ENCODE measurements at places on chromosomes 2 and 18.

GRCh38 chr2:210623506-210623905 lies 67.1 kb downstream of the CPS1 start:
- DNase-seq, result no peak

DNA sequence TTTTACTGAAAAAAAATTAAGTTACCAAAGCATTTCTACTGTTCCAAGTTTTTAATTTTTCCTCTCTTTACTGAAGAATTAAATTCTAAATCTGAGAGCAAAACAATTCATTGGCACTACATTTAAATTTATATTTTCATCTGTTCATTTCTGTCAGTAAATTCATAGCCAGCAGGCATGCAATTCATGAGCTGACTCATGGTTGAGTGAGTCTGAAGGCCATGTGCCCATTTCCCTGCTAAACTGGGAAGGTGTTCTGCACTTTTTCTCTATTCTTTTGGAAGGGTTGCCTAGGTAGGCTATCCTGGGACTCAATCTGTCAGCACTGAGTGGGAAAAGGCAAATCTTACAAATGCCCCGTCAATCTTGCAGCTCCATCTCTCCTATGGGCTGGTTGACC lies 88.7 kb downstream of the KLHL14 start:
- DNase-seq, result no peak

GRCh38 chr2:36554531-36554930 lies 43.4 kb downstream of the FEZ2 start:
- DNase-seq, result no peak

- DNase-seq, result no peak
Measured at GRCh38 chr2:200380091-200380561, 73.6 kb downstream of the SPATS2L start.

GRCh38 chr2:234292205-234292961 lies 204.5 kb downstream of the ARL4C start:
- DNase-seq, result no peak

GRCh38 chr2:7269106-7269643 lies 352.0 kb downstream of the RNF144A start:
- no peak for DNase-seq

DNA sequence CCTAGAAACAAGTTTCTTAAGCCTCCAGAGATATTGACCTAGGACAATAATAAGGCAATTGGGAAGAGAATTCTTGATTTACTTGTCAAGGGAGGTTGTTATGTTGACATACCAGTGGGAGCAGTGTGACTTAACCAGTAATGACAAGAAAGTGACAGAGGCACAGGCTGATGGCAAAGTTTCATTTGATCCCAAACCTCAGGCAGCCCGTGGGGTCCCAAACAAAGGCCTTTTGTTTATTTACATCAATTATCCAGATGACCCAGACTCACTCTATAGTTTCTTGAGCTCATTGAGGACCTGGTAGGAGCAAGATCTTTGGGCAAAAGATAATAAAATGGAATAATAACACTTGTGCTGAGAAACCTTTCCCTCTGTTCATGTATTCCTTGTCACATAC lies 336.8 kb downstream of the ARL6IP6 start:
- no peak for DNase-seq

DNA sequence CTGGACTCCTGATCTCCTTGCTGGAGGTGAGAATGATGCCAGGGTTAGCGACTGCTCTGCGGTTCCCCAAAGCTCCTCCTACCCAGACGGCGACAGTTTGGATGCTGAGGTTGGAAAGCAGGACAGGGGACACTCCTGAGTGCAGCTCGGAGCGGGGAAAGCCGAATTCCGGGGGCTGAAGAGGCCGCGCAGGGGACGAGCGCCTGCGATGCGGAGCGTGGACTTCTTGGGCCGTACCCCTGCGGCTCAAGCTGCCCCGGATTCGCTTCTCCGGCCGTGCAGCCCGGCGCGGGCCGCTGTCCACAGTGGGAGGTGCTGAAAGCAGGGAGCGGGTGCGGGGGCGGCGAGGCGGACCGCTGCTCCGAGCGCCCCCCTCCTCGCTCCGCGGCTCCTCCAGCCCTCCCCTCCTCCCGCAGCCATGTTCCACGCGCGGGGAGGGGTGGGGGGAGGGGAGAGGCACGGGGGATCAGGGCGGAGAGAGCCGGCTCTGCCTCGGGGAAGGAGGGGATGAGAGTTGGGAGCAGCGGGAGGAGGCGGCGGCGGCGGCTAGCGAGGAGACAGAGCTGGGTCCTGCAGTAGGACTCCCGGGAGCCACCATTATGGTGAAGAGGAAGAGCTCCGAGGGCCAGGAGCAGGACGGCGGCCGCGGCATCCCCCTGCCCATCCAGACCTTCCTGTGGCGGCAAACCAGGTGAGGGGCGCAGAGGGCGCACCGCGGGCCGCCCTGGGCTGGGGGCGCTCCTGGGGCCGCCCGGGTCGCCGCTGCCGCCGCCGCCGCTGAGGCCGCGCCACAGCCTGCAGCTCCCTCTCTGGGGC lies at the start of gene UNC80:
UNC80 (plus strand) TSS at position 359 of the 816 bp plus-strand sequence; CDS start at position 600, 241 bp downstream.
- DNase-seq, result peak; percentile 3

DNA sequence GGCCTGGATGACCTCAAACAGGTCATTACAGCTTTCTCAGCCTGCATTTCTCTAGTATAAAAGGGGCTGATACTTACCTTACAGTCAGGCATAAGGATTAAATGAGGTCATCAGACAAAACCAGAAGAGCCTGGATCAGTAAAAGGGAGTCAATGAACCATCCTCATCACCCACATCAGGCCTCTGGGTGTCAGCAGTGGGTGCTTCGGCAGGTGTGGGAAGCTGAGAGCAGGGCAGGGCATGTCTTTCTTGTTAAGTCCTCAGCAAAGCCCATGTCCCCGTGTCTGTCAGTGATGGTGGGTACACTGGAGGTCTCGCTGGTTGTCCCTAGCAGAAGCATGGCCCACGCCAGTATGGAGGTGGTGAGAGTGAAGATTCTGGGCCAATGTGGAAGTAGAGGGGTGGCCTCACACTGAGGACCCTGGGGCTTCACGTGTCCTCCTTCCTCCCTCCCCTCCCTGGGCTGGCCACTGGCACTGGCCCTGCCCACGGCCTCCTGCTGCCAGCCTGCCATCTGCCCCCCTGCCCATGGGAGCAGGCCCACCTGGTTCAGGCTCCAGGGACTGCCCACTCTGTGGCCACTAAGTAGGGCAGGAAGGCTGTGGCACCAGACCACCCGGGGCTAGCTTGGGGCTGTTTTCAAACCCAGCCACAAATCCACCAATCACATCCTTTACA lies 4.4 kb downstream of the ADRA2B start:
- DNase-seq, result no peak

- DNase-seq, result no peak
Measured at GRCh38 chr2:120733238-120733932, 2.3 kb upstream of the GLI2 start.

GRCh38 chr18:59929621-59930295 lies 30.0 kb downstream of the PMAIP1 start:
- no peak for DNase-seq

DNA sequence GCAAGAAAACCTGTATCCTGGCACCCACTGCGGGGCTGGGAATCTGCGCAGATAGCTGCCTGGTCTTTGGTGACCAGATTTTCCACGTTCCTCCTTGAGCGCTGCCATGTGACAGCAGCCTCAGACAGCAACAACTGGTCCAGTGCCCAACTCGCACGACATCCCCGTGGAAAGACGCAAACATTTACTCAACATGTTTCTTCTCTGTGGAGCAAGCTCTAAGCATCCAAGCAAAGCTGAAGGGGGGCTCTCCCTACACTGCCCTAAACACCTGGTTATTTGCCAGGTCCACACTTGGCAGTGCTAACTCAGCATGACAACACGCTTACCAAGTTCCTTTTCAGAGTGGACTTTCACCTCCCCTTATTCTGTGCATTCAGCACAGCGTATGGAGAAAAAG lies 11.3 kb downstream of the ZNF516 start:
- DNase-seq, result no peak

- DNase-seq, result no peak
Measured at GRCh38 chr2:8378016-8378810, 303.6 kb upstream of the ID2 start.

DNA sequence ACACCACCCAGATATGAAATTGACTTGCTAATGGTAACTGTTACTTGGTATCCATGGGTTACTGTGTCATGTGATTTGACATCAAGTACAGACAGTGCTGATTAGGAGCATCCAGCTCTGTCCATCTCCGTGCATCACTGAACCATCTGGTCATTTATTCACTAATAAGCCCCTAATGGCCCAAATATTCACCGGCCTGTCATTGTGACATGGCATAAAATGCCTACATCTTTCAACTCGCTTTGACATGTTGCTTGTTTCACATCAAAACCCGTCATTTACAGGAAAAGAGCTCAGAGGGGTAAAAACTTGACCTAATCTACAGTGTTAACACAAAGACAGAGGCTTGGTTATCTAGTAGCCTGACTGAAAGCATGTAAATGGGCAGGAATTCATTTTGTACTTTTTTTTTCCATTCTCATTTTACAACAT lies 308.9 kb upstream of the ATP5MC3 start:
- no peak for DNase-seq

DNA sequence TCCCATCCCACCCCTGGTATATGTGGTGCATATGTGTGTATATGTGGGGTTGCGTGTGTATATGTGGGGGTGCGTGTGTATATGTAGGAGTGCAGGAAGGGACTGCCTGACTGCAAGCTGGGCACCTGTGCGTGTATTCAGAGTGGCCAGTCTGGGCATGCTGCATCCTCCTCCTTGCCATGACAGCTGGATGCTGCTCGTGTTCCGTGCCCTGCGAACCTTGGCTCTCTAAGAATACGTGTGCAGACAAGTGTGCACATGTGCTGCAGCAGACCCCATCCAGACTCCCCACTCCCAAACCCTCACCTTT lies 222.1 kb downstream of the CELF4 start:
- DNase-seq, result no peak

DNA sequence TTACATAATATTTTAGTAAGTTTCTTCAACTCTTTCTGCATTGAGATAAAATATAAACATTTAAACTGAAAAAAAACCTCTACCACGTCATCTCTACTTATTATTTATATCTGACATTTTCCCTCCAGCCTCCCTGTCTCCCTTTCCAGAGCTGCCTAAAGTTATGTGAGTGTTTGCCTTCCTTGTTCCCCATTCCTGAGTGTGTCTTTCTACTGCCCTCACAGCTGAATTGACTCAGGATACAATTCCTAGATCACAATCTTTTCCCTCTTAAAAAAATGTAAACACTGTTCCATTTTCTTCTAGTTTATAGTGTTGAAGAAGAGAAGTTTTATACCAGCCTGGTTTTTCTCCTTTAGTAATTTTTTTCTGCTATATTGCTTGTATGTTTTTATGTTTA lies 5.3 kb downstream of the TRPM8 start:
- DNase-seq, result no peak

DNA sequence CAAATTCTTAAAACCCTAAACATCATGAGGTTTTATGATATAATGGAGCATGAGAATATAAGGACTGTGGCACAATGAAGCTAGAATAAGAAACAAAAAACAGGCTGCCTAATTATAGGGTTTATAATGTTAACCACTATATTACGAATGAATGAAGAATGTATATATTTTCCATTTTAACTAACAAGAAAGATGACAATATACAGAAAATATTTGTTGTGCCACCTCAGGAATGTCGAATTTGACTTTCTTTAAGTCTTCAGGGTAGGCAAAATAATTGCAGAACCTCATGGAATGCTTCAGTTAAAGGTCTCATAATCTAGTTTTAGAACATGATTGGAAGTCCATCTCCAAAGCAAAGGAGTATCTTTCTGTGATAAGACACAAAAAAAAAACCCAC lies 282.9 kb upstream of the SLC8A1 start:
- no peak for DNase-seq

DNA sequence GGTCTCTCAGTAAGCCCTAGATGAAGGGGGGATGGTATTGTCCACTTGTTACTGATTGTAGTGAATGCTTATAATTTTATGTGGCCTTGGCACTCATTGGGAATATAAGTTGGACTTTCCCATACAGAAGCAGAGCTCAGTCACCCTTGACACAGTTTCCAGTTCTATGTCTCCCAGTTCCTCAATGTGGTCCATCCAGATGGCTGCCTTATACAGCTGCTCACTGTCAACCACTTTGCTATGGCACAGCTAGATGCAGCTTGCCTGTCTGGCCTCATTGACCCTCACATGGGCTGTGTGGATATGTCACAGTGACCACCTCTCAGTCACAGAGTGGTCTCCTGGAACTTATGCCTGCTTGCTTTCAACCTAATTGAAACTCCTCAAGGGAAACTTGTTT lies 21.7 kb downstream of the SLC39A6 start:
- DNase-seq, result no peak

DNA sequence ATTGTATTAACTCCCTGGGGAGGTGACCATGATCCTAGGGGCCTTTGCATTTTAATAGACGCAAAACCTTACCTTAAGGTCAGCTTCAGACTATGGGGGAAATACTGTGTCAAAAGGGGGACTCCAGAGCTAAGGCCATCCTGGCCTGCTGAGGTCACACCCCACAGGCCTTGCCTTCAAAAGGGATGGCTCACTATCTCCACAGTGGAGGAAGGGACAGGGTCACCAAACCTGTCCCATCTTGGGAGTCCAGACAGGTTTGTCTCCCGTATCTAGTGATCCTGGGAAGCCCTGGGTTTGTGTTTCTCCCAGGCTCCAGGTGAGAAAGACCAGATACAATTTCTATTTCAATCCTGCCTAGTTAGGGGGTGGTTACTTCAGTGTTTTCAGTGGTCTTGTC lies 24.9 kb downstream of the CAPN14 start:
- DNase-seq, result no peak

DNA sequence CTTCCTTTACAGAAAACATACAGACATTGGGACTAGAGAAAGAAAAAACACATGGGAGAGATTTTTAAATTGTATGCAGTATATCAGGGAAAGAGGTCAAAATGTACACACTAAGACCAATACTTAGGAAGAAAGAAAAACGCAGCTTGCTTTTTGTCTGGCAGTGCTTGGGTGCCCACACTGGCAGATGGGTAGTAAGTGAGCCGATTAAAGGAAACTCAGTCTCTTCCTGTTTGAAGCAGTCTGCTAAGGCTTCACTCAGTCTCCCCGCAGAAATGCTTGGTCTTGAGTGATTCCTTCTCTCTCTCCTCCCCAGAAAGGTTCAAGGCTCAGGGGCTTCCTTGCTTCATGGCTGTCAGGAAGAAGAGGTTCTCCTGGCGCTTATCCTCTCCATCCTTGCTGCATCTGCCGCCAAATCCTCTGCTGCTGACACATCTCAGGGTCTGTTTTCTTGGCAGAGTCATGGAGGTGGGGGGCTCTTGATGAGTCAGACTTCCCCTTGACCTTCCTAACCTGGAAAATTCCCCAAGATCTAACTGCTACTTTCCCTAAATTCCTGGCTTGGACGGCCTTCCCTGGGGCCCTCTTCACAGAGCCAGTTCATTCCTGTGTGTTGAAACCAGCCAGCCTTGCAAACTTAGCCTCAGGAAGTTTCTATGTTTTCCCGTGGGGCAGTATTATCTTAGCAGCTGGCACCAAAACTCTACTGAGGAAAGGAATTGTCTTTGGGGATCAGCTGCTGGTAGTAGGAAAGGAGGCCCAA lies 10.5 kb upstream of the TMSB10 start:
- no peak for DNase-seq

GRCh38 chr2:195995499-195995898 lies 73.1 kb downstream of the DNAH7 start:
- DNase-seq, result no peak

GRCh38 chr2:235558572-235558971 lies 64.7 kb downstream of the AGAP1 start:
- DNase-seq, result no peak

- DNase-seq, result no peak
Measured at GRCh38 chr2:23901966-23902846, 24.7 kb downstream of the ATAD2B start.
